ENCODE measurements at places on chromosomes 1 and 21. TPM values are rescaled to one million over a fixed set of nuclear protein-coding genes. Genes with fewer than 3 reads are reported as not detected.

The NBPF6 gene
- not detected for total RNA-seq

The GRHL3 gene
- total RNA-seq = 2.2 TPM

The BCAR3 gene
- total RNA-seq = 138 TPM

The C1orf167 gene
- total RNA-seq = not detected

The ANGEL2 gene
- 26.9 TPM for total RNA-seq

The TNNT2 gene
- total RNA-seq = 0.11 TPM

The NCAM2 gene
- not detected for total RNA-seq

The LENEP gene
- total RNA-seq = not detected

The MYBPHL gene
- 1.1 TPM for total RNA-seq

The WDR64 gene
- total RNA-seq = not detected

The CBS gene
- total RNA-seq = 76.2 TPM

The NUP210L gene
- not detected for total RNA-seq

The KRTAP12-2 gene
- not detected for total RNA-seq

The ATP6V1G3 gene
- not detected for total RNA-seq

The OR2L2 gene
- total RNA-seq = not detected

The ATP5IF1 gene
- 276 TPM for total RNA-seq

The KRTAP7-1 gene
- not detected for total RNA-seq

The FMO3 gene
- total RNA-seq = not detected

The PDZK1IP1 gene
- 0.65 TPM for total RNA-seq

The ETNK2 gene
- 14.4 TPM for total RNA-seq

The AZIN2 gene
- 2.4 TPM for total RNA-seq

The KRTAP11-1 gene
- total RNA-seq = not detected

The FNDC5 gene
- not detected for total RNA-seq

The TENT5C gene
- total RNA-seq = 0.11 TPM

The GBP2 gene
- 0.11 TPM for total RNA-seq

The LDLRAD1 gene
- not detected for total RNA-seq

The LRRN2 gene
- not detected for total RNA-seq

The KLHL20 gene
- 19.8 TPM for total RNA-seq

The CLDN17 gene
- total RNA-seq = not detected

The KCNA3 gene
- not detected for total RNA-seq

The ANKRD35 gene
- 0.21 TPM for total RNA-seq

Data from foreskin keratinocyte (primary cell).